ENCODE measurements at places on chromosomes 4 and X.
A peak's percentile ranks its signal among the peaks of the same experiment; 100 is the strongest.

DNA sequence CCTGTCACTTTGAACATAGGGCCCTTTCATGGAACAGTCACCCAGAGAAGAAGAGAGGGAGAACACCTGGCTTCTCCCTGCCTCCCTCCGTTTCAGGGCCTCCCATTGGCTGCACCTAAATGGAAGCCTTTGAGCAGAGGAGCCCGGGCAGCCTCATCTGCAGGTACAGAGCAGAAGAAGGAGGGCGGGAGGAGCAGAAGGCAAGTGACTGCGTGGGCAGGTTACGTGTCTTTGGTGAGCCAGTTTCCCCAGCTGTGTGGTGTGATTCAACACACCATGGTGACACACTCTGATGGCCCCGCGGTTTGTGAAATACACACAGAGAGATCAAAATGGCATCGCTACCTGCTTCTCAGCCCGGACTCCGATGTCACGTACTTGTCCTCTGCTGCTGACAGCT lies 431 bp downstream of the C4orf50 start:
- no peak for DNase-seq

DNA sequence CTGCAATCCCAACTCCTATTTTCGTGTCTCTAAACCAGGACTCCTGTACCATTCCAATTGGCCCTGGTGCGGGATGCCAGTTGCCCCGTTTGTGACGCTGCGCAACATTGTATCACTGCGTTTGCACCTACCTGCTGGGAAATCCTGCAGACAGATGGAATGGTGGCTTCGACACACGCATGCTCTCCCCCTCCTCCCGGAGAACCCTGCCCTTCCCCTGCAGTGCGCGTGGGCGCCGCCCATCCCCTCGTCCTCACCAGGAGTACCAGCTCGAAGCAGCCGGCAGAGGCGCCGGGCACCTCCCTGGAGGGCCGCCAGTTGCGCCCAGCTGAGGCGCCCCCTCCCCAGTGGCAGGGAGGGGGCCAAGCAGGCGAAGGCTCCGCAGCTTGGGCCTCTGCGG lies 1.4 kb downstream of the DGKK start:
- DNase-seq, result no peak

DNA sequence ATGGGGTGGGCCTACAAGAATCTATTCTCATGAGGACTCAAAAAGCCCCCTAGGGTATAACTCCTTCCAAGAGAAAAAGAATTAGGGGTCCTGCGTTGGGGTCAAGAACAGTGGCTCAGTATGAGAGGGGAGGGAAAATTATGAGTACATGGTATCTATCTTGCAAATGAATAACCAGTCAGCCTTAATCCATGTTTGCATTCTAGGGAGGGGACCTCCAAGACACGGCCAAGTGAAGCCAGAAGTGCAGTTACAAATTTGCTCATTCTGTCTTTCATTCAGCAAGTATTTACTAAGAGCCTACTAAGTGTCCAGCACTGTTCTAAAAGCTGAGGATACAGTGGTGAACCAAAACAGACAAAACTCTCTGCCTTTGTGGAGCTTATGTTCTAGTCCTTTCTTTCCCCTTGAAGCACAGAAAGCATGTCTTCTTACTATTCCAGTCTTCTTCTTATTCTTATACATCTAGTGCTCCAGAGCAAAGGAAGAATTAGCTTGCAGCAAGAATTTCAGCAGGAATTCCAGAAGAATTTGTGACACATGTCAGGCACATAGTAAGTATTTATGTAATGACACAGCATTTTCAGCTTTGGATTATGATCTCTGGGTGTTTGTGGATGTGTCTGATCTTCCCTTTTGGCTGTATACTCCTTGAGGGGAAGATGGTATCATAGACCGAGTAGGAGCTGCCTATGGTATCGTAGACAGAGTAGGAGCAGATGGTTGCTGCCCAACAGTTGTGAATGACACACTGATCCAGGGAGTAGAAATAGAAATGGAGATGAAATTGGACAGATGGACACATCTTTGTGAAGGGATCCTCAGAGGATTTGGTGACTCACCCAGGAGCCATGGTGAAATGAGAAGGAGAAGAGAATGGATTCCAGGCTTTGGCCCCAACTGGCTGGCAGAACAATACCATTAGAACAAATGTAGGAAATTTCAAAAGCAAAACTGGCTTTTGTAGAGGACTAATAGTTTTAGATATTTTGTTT lies 75.9 kb downstream of the COQ2 start:
- no peak for DNase-seq

DNA sequence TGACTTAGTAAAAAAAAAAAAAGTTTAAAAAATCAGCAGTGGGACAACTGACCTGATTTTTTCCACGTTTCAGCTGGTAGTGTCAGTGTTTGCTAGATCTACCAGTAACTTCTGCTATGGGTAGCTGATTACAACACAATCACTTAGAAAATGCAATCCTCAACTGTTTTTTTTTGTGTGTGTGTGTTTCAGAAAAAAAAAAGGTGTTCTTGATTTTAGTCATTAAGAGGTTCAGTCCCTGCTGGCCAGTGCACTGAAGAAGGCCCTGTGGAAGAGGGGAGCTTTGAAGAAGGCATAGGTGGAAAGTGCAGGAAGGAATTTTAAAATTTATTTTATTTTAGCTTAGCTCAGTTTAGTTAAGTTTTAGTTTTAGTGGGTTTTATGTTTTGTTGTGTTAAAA lies 46.9 kb downstream of the SH2D1A start:
- no peak for DNase-seq

- peak; percentile 21 for DNase-seq
Measured at GRCh38 chrX:136147315-136147901, at the start of gene FHL1. FHL1 (plus strand) TSS chrX:136147533.

- no peak for DNase-seq
Measured at GRCh38 chrX:118644378-118644777, 83.0 kb upstream of the IL13RA1 start.

GRCh38 chr4:1644891-1645657 lies 39.0 kb downstream of the FAM53A start:
- DNase-seq, result no peak

GRCh38 chr4:127957105-127957504 lies 7.9 kb downstream of the MFSD8 start:
- no peak for DNase-seq

DNA sequence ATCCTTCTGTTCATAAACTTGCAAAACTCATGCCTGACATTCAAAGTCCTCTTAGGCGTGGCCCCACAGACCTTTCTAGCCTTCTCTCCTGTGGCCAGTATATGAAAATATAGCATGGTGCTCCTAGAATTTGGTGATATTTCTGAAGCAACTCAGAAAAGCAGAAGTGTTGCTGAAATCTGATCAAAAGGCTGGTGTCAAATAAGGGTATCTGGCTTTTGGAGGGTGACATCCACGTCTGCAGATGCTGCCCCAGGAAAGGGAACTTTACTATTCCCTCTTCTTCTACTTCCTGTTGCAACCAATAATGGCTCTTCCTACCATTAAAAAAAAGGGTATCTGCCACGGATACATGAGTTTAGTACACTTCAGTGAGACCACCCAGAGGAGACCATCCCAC lies 83.9 kb upstream of the RPS6KA3 start:
- no peak for DNase-seq

DNA sequence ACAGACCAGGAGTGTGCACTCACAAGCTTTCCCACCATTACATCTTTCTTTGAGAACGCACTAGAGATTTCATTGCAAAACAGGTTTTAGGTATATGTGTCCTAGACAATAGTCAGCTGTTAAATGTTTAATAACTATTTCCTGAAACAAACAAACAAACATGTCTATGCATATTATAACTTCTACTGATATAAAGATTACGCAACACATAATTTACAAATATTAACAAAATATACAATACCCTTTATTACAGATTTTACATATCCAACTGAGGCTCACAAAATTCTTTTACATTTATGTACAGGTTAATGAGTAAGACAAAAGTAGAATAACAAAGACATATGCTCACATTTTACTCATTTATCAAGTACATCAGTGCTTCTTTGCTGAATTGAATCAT lies 1554.0 kb upstream of the PCDH10 start:
- no peak for DNase-seq

DNA sequence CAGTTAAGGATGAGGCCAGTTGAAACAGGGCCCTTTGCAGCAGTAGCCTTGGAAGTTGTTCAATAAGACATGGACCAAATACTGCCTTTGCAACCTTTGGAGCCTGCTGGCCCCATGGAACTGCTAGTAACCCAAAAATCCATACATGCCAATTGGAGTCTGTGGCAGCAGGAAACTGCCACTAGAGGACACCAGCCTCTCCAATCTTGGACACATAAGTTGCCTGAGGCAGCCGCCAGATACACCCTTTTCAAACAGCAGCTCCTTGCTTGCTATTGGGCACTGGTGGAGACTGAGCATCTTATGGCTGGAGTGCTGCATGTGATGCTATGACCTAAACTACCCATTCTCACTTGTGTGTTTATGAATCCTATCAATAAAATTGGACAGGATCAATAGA lies 14.8 kb upstream of the LAP3 start:
- no peak for DNase-seq

DNA sequence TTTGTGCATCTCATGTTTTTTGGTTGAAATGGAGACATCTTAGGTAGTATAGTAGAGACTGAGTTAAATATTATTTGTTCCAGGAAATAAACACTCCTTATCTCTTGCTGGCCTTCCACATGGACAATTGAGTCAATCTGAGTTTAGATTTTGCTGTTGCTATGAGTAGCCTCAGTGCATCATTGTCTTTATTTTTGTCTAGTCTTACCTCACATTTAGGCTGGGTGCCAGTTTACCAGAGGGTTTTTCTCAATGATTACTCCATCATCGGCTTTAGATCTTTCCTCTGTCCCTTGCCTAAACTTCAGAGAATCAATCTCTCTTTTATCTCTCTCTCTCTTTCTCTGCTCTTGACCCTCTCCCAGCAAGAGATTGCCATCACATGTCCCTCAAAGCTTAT lies 73.6 kb downstream of the GABRB1 start:
- no peak for DNase-seq

DNA sequence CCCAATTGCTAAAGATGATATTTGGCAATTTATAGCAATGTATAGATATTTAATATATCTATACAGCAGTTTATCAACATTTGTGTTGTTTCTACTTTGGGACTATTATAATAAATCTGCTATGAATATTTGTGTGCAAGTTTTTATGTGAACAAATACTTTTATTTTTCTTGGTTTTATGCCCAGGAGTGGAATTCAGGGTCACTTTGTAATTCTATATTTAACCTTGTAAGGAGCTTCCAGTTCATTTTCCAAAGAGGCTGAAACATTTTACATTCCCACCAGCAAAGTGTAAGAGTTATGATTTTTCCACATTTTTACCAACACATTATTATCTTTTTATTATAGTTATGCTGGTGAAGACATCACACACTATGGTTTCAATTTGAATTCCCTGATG lies 801.3 kb downstream of the PCDH18 start:
- no peak for DNase-seq

- no peak for DNase-seq
Measured at GRCh38 chr4:65071564-65071963, 598.7 kb downstream of the EPHA5 start.

GRCh38 chrX:44698357-44698756 lies 145.5 kb upstream of the DUSP21 start:
- no peak for DNase-seq

DNA sequence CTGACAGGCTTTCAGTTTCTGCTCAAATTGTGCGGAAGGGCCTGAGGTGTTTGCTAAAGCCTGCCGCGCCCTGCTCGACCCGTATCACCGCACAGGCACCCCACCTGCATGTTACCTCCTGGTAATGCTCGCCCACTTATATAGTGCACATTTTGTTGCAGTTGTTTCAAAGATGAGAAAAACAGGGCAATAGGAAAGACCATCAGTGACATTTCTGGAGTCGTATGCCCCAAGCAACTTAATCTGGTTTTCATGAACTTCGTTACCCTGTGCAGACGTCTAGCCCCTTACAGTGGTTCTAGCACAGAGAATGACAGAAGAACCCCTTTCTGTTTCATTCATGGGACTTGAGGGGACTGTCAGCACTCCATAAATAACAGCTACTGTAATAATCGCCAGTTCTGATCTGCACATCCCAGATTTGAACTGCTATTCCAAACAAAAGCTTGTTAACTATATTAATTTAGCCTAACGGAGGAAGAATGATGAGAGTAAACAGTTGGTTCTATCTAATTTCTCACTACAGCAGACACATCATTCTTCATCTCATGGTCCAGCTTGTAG lies 940 bp upstream of the DCTD start:
- DNase-seq, result no peak

DNA sequence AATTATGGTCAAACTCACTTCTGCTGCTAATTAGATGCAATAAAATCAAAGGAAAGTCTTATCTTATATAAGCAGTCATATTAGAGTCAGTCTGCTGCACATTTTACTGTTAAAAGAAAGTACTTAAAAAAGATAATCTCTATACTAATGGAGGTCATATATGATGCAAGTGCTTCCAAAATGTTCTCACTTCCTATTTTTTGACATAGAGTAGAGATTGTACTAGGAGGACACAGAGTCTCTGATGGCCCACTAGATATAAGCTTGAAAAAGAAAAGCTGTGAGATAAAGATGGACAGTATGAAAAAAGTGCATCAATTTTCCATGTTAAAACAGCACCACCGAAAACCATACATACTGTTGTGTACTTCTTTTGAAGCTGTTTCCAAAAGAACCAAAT lies 196.9 kb downstream of the KLHL13 start:
- no peak for DNase-seq

DNA sequence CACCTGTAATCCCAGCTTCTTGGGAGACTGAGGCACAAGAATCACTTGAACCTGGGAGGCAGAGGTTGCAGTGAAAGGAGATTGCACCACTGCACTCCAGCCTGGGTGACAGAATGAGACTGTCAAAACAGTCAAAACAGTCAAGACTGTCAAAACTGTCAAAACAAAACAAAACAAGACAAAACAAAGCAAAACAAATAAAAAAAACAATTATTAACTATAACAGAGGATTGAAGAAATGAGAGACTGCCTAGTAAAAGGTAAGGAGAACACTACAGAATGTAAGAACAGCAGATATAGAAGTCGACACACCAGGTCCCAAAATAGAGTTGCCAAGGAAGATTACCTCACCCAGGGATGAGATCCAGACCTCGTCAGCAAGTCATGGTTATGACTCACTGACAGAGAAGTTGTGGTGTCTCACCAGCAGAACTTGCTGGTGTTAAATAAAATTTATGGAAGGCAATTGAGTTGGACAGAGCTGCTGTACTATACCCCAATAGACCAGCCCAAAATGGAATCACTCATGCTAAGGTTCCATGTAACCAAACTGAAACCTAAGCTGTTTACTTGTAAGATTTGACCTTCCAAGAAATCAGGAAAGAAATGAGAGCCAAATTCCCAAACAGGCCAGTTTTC lies 32.1 kb upstream of the GK start:
- no peak for DNase-seq

- no peak for DNase-seq
Measured at GRCh38 chr4:165612936-165613335, 234.1 kb downstream of the CPE start.

DNA sequence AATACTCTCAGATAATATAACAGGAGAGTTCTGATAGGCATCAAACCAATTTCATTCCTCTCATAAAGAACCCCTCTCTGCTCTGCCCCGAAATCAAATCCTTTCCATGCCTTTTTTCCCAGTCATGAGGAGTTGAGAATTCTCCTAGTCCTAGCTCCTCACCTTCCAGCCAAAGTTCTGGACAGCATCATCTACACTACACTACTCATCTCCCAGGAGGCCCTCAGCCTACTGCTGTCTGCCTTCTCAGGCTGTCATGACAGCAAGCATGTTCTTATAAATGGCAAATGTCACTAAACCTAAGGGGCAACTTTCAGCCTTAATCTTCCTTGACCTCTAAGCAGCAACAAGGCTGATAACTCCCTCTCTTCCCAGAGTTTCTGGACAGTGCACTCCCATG lies 26.6 kb downstream of the MAPK10 start:
- no peak for DNase-seq

- DNase-seq, result no peak
Measured at GRCh38 chr4:112593438-112594133, 43.1 kb downstream of the ZGRF1 start.
